ENCODE measurements at places on chromosomes 7 and 10.

DNA sequence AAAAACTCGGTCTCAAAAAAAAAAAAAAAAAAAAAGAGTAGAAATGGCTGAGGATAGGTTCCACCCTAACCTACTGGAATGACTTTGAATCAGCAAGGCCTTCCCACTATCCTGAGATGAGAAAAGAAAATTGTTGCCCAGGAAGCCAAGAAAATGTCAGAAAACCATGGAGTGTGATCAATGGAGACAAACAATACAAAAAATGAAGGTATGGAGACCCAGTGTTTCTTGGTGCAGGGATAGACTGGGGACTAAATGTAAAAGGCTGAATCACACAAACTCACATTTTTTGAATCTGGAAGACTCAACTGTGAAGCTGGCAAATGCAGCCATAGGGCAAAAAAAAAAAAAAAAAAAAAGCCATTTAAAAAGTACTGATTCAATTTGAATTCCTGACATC is 364.3 kb upstream of the ANKRD30A start:
- DNase-seq = no peak

- no peak for DNase-seq
Measured at GRCh38 chr7:49322476-49322875, 398.1 kb downstream of the CDC14C start.

DNA sequence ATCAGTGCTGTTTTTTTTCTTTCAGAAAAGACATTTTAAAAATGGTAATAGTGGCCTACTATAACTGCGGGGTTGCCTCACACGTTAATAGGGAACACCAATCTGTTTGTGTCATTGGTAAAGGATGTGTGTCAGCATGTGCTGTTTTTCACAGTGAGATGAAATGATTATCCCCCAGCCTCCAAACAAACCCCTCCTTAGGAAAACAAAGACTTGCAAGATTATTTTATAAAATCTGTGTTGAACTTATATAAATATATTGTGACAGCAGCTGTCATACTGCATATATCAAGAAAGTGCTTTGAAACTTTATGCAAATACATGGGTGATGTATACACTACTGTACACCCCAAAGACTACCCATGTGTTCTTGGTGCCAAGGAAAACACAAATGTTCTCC is 125.8 kb downstream of the BMPER start:
- no peak for DNase-seq

- DNase-seq = no peak
Measured at GRCh38 chr10:125201791-125202622, 41.6 kb upstream of the CTBP2 start.

All from activated effector memory CD4-positive, alpha-beta T cell treated with anti-CD3 and anti-CD28 coated beads, Interleukin-2, amount 50 U/mL, for 16 hours (primary cell).